Neural crest cell (in vitro differentiated cells): ENCODE measurements at places on chromosomes 13 and 19. TPM values are rescaled to one million over a fixed set of nuclear protein-coding genes. Genes with fewer than 3 reads are reported as not detected.
A peak's percentile ranks its signal among the peaks of the same experiment; 100 is the strongest.

FLT3LG gene
- 0.89 and 1.0 TPM in 2 replicates for total RNA-seq

DNA sequence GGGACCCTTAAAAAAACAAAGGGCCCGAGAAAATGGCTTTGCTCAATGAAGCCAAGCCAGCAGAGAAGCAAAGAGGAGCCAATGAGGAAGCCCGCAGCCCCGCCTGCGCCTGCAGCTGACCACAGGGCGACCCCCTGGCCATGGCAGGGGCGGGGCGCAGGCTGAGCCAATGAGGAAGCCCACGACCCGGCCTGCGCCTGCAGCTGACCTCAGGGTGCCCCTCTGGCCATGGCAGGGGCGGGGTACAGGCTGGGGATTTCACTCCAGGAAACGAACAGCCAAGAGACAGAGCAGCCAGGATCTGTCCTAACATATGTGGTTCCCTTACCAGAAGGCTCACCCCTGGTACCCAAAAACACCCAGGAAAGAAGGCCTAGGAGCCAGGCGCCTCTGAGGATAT is 101.4 kb downstream of the STK24 start:
- DNase-seq: peak; percentile 50

GRCh38 chr19:4891066-4891465 is 11.6 kb downstream of the ARRDC5 start:
- no peak for DNase-seq

- no peak for DNase-seq
Observed at GRCh38 chr13:112984501-112984900, 15.5 kb downstream of the MCF2L start.

GRCh38 chr19:718251-718951 is 9.7 kb downstream of the PALM start:
- DNase-seq: no peak

DNA sequence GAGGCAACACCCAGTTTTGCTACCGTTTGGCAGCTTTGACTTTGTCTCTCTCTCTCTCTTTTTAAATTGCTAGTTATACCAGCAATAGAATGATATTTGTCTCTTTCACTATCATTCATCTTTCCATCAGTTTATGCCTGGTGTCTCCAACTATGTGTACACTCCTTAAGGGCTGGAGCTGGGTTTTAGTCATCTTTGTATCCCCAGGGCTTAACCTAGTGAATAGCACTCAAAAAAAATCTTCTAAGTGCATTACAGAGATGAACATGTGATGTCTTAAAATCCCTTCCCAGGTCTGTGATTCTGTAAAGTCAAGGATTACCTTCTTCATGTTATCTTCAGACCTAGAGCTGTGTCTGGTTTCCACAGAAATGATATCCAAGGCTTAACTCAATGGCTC is 7.8 kb upstream of the UBL3 start:
- DNase-seq: no peak

- no peak for DNase-seq
Observed at GRCh38 chr19:43776286-43776685, 4.5 kb downstream of the KCNN4 start.

- DNase-seq: no peak
Observed at GRCh38 chr13:34356686-34357434, 538.9 kb downstream of the RFC3 start.

- DNase-seq: no peak
Observed at GRCh38 chr13:78586706-78587105, 16.6 kb downstream of the POU4F1 start.

DNA sequence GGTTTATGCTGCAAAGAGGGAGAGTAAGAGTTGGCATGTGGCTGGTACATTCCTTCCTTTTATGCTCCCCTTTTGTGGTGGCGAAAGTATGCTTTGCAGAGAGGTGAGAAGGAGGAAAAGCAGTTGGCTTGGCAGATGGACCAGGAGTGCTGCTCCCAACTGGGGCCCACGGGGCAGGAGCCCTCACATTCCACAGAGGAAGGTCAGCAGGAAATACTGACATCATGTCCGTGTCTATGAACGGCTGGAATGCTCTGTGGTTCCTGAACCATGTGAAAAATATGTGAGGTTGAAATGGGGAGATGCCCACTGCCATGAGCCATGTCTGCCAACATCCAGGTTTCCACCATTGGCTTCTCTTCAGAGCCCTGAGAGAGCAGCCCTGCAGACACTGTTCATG is 33.3 kb upstream of the GAS6 start:
- DNase-seq: no peak

DNA sequence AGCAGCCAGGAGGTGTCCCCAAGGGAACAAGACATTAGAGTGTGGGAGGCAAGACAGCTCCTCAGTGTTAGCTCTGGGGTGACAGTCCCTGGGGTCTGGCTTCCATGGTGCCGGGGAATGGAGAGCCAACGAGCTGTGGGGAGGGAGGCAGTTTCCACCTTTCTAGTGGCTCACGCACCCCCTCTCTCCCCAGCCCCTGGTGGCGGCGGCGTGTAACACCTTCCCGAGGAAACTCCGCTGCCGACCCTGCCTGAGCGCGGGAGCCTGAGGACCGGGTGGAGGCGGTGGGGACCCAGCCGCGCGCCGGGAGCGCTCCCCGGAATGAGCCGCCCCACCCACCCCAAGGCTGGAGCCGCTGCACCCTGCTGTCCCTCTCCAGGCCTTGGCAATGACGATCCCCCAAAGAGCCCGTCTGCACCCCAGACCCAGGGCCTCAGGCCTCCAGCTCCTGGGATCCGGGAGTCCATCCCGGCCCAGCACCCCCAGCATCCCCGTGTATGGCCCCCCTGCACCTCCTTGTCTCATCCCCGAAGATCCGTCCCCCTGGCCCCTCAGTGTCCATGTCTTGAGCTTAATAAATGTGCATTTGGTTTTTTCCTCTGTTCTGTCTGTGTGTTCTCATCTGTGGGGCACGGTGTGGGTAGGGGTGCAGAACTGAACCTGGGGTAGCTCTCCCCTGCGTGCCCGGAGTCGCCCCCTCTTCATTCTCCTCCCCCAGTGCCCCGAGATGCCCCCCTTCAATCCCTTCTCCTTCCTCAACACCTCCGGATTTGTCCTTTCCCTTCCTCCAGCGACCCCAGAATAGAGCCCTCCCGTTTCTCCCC is 622 bp upstream of the FXYD5 start:
- peak; percentile 57 for DNase-seq

GRCh38 chr19:33904681-33905080 is 108.0 kb downstream of the KCTD15 start:
- DNase-seq: no peak

- DNase-seq: no peak
Observed at GRCh38 chr13:101649488-101650126, 197.1 kb downstream of the ITGBL1 start.

DNA sequence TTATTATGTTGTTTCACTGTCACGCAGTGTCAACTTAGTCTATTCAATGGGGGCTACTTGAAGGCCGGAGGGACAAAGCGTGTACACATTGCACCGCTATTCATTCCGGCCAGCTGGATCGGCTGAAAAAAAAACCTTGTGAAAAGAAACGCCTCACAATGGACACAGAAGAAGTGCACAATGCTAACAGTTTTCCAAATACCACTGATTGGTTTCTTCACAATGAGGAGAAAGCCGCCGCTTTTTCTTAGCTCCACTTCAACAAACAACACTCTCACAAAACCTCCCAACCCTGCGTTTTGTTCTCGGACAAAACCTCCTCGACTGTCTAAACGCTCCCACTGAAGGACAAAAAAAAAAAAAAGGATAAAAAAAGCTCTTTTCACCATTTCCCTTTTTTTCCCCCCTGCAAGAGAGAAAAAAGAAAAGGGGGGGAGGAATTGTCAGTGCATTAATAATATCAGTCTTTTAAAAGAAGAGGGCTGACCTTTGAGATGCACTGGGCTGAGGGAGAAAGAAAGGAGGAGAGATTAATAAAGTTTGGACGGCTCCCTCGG is 5.4 kb downstream of the SOX21 start:
- peak; percentile 52 for DNase-seq
